ENCODE measurements at places on chromosomes 12 and 14. TPM values are rescaled to one million over a fixed set of nuclear protein-coding genes. Genes with fewer than 3 reads are reported as not detected.

DNA sequence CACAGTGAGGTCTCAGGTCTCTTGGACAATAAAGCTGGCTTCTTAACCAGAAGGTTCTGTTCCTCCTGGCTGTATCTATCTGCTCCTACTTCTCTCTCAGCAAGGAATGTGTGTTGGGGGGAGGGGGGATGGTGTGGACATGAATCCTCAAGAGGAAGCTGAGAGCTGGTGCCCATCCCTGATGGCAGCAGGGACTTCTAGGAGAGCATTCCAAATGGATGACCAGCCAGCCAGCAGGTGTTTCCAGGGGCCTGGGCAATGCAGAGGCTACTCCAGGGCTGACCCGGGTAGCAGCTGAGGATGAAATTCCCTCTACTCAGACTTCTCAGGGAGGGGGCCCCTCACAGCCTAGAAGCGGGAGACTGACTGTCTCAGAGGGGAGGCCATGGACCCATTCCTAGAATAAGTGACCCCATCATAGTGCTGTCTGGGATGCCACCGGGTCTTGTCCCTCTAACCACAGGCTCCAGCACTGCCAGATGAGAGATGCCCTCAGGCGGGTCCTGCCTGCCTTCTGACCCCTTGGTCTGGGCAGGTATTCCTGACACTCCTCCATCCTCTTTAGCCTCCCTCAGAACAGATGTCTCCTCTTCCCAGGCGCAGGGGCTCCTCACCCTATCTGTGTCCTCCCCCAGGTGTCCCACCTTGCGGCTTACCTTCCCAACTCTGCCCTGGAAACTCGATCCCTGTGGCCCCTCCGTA is 1.2 kb downstream of the RAB15 start:
- H3K36me3 ChIP-seq = no peaks in the 10 kb centered on the region
- H3K4me3 ChIP-seq = peak overlapping the region; percentile 52
- no peak for DNase-seq
- no peaks in the 10 kb centered on the region for H3K27me3 ChIP-seq
- H3K4me1 ChIP-seq = peaks cover 16% of the 10 kb centered on the region

- H3K27me3 ChIP-seq = no peaks in the 10 kb centered on the region
- peaks cover 8% of the 10 kb centered on the region for H3K36me3 ChIP-seq
- peak; percentile 7 for DNase-seq
- H3K4me3 ChIP-seq = peak overlapping the region; percentile 61
- H3K27ac ChIP-seq = peak overlapping the region; percentile 66
Measured at GRCh38 chr14:64388533-64389285, 556 bp downstream of the MTHFD1 start.

DNA sequence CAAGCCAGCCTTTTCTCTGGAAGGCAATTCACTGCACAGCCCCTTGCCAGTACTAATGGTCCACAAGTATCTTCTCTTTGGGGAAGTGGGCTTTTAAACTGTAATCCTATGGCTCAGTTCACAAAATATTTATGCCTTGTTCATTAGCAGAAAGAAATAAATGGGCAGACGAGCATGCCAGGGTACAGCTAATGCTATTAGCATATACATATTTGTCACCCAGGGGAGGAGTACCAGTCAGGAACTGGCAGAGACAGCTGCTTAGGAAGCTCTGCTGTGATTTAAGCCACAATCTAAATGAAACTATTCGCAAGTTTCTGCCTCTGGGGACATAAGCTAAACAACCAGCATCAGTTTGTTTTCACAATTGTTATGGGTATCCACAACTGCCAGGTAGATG is 113.4 kb upstream of the CCDC198 start:
- DNase-seq = no peak
- H3K4me3 ChIP-seq = no peak overlapping the region
- H3K27me3 ChIP-seq = no peaks in the 10 kb centered on the region
- no peaks in the 10 kb centered on the region for H3K36me3 ChIP-seq

DTD2 gene
- 15.3 TPM for polyA plus RNA-seq

DNA sequence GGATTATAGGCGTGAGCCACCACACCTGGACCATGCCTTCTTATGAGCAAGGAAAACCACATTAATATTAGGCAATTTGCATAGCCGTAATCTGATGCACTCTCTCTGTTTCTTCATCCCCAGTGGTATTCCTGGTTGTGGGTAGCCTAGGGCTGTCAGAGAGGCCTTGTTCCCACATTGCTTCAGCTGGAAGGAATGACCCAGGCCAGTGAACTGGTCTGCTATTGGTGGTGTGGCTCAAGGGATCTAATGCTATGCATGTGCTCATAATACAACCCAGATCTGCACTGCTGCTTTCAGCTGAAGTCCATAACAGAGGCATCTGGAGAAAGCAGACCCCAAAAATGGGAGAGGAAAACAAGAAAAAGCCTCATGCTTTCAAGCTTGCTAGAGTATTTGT is 33.1 kb upstream of the G2E3 start:
- no peaks in the 10 kb centered on the region for H3K27me3 ChIP-seq
- H3K4me1 ChIP-seq = no peaks in the 10 kb centered on the region
- no peaks in the 10 kb centered on the region for H3K36me3 ChIP-seq
- no peak overlapping the region for H3K27ac ChIP-seq
- no peak for DNase-seq

SPIC gene
- polyA plus RNA-seq = 0.13 TPM

DNA sequence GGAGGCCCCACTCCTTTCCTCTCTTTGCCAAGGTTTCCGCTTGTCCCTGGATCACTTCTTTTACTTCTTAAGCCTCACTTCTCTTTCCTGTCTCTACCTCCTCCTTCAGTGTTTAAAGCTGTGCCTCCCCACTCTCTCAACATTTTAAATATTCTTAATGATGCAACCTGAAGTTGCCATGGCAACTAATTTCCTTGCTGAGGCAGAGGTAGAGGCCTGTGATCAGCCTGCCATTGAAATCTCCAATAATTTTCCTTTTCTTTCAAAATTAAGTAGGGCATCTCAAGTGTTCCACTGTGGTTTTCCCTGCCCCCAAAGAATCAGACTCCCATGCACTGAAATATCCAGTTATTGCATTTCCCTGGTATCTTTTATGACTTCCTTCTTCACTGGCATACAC is 108.6 kb upstream of the VRK1 start:
- H3K4me1 ChIP-seq = no peaks in the 10 kb centered on the region
- DNase-seq = no peak
- H3K27me3 ChIP-seq = peaks cover 9% of the 10 kb centered on the region
- no peak overlapping the region for H3K27ac ChIP-seq

DNA sequence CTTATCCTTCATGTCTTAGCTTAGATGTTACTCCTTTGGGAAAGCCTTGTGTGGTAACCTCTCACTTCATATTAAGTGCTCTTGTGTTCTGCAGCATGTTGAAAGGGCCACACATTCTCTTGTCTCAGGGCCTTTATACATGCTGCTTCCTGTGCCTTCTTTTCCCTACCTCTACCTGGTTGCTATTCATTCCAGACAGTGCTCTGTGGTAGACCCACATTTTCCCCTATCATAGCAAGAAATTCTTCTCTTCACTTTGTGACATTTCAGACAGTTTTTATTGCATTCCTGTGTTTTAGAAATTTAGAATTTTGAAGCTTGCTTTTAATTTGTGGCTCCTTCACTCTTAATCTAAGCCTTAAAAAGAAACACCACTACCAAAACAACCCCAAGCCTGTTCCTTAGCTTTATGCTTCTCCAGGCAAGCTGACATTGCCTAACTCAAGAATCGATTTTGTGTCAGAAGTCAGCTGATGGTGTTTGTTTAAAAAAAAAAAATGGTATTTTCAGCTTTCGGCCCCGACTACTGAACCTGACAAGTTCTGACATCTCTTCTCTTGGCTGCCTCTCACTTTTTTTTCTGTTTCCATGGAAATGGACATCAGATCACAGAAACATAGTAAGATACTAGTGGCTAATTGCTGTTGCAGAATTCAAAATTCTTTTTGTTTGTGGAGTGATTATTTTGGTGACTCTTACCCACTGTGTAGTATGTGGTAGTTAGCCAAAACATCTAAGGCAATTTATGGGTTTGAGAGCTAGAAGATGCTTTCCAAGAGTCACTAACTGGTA is 156.3 kb downstream of the NUBPL start:
- H3K27ac ChIP-seq = no peak overlapping the region
- H3K27me3 ChIP-seq = no peaks in the 10 kb centered on the region
- no peak overlapping the region for H3K4me3 ChIP-seq

GRCh38 chr14:104239185-104239775 is 100.9 kb downstream of the KIF26A start:
- no peak for DNase-seq
- no peak overlapping the region for H3K4me3 ChIP-seq
- H3K36me3 ChIP-seq = no peaks in the 10 kb centered on the region

ACOT4 gene
- polyA plus RNA-seq = 2.4 TPM

ANKS1B gene
- 2.4 TPM for polyA plus RNA-seq

CCDC197 gene
- polyA plus RNA-seq = not detected

GRCh38 chr12:102534899-102535298 is 54.5 kb upstream of the IGF1 start:
- no peak for DNase-seq
- no peaks in the 10 kb centered on the region for H3K4me1 ChIP-seq
- no peak overlapping the region for H3K4me3 ChIP-seq
- no peaks in the 10 kb centered on the region for H3K36me3 ChIP-seq

DNA sequence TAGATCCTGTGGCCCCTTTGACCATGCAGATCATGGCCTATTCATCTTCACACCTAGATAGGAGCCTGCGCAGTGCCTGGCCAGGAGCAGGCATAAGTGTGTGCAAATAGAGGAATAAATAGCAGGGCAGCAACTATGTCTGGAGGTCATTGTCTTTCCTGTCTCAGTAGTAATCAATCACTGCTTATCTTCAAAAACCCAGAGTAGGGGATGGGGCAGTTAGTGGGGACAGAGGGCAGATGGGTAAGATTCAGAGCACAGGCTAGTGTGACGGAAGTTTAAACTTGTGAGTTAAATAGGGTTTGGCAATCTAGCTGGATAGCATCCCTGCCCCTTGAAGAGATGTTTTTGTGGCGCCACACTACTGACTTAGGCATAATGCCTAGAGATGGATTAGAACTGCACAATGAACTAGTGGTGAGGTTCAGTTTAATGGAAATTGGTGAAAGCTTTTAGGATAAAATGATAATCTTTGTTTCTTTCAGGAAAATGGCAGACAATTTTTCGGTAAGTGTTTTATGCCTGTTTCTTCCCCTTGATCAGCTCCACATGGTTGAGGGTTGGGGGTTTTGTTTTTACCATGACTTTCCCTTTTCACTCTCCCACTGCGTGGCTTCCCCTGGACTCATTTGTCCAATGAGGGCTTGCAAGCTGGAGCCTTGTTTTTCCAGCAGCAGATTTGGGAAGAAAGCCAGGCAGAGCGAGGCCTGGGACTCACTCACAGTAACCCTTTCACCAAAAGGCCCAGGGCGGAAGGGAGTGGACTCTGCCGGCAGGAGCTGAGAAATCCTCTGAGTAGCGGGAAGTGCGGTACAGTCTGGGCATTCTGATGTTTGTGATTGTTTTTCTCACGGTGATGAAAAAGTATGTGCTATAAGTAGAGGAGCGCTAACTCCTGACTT is 8.1 kb downstream of the LGALS3 start:
- peak overlapping the region; percentile 43 for H3K27ac ChIP-seq
- H3K4me3 ChIP-seq = no peak overlapping the region
- H3K27me3 ChIP-seq = no peaks in the 10 kb centered on the region
- peaks cover 64% of the 10 kb centered on the region for H3K4me1 ChIP-seq

DNA sequence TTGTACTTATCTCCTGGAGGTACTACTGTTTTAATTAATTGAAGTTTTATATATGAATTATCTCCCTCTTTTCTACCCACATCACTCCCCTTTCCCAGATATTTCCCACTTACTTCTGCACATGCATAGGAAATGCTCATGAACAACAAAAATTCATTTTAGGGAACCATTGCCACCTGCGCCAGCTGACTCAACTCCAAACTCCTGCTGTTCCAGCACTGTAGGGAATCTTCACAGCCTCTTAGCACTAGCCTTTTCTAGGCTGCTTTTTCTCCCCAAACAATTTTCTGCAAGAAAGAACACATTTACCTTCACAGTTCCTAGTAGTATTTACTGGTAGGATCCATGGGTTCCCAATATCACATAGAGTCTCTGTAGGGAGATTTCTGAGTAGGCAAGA is 268.4 kb downstream of the LRFN5 start:
- no peaks in the 10 kb centered on the region for H3K4me1 ChIP-seq
- H3K27ac ChIP-seq = no peak overlapping the region
- DNase-seq = no peak

COCH gene
- polyA plus RNA-seq = 2.2 TPM

DNA sequence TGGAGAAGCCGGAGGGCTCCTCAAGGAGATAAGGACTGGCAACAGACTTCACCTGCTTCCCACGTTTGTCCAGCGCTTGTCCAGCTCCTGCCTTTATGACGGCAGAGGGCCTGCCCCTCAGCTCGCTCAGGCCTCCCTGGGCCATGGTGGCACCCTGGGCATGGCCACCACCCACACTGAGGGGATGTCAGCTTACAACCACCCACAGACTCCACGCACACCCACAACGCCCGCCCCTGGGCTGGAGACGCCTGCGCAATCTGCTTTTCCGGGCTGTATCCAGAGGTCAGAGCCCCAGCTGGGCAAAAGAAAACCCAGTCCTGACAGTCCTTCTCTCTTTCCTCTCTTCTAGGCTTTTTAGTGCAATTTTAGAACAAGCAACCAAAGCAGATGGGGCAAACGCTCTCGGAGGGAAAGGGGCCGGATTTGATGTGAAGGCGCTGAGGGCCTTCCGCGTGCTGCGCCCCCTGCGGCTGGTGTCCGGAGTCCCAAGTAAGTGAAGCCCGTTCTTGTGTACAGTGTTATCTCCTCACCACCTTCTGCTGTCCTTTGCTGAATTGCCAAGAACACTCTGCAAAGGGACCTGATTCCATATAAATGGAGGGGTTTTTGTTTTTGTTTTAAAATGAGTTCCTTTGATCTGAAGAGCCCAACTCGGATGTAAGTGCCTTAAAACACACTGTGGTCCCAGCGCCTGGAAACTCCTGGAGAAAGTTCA is 337.4 kb upstream of the FKBP4 start:
- DNase-seq = no peak
- H3K36me3 ChIP-seq = no peaks in the 10 kb centered on the region
- no peaks in the 10 kb centered on the region for H3K4me1 ChIP-seq
- no peaks in the 10 kb centered on the region for H3K27me3 ChIP-seq
- H3K27ac ChIP-seq = no peak overlapping the region

FGF23 gene
- 6.5 TPM for polyA plus RNA-seq

DNA sequence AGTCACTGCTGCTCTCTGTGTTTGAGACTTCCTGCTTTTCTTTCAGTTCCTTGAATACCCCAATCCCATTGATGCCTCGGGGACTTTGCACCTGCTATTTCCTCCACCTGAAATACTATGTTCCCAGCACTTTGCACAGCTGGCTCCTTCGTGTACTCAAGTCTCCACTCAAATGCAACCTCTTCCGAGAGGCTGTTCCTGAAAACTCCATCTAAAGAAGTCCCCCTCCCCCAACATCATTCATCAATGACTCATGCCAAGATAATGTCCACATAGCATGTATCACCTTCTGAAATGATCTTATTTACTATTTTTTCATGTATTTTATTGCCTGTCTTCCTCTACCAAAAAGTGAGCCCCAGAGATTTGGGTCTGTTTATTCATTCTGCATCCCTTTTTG is 48.6 kb downstream of the HSPB8 start:
- no peak for DNase-seq
- no peaks in the 10 kb centered on the region for H3K4me1 ChIP-seq
- no peaks in the 10 kb centered on the region for H3K36me3 ChIP-seq

ADCY4 gene
- 10.5 TPM for polyA plus RNA-seq

ITGA7 gene
- polyA plus RNA-seq = 29.6 TPM

Measured in large intestine (tissue), 12 donors.